ENCODE measurements at places on chromosomes 1 and 21.

DNA sequence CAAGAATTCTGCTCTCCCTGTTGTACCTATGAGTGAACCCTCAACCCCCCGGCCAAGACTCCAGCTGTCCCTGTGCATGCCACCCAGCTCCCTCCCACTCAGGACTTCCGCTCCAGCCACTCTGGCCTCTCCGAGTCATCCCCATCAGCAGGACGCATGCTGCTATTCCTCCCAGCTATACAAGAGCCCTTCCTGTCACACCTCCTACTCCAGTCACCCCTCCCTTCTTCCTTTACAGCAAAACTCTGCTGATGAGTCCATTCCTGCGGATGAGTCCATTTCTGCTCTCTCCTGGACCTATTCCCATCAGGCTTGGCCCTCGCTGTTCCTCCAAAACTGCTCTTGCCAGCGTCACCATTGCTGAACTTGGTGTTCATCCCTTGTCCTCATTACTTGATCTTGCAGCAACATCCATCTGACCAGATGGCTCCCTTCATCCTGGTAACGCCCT is 42.2 kb downstream of the H3-3A start:
- DNase-seq, result no peak

- peak; percentile 87 for DNase-seq
These were observed 17.2 kb downstream of the SPOCD1 start for GRCh38 chr1:31798433-31799195.

DNA sequence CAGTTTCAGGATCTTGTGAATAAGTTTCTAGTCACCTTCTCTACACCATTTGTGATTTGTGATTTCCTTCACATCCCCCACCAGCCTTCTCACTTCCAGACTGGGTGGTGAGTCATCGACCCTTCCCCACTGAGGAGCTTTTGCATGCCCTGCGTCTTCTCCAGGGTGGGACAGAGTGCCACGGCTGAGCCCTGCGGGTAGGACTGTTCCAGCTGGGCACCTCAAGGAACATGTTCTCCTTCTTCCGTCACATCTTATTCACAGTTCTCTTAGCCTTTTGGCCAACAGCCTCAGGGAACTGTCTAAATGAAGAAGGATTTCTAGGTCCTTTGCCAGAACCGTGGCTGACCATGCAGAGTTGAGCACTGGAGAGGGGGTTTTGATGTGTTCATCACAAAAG is 116.5 kb downstream of the TMEM53 start:
- DNase-seq, result peak; percentile 34

- peak; percentile 18 for DNase-seq
These were observed 3.8 kb upstream of the MUL1 start for GRCh38 chr1:20511518-20512428.

GRCh38 chr1:219062161-219062560 is 111.5 kb upstream of the LYPLAL1 start:
- no peak for DNase-seq

- no peak for DNase-seq
These were observed 563.6 kb upstream of the NEGR1 start for GRCh38 chr1:72845981-72846380.

DNA sequence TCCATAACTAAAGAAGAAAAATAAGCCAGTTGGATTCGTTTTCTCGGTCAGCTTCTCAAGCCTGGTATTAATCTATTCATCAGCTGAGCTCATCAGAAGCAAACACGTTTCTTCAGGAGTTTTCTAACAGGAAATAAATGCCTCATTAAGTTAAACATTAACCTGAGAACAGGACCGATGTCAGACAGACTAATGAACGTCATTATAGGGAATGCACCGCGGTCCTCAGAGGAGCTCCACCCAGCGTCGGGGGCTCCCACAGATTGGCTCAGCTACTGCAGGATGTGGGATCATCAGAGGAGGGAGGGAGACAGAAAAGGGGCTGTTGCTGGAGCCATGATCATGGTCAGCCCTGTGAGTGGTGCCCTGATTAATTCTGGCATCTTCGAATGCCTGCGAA is 615.4 kb downstream of the PTPRU start:
- no peak for DNase-seq

- peak; percentile 13 for DNase-seq
These were observed 13.0 kb upstream of the PLPPR5 start for GRCh38 chr1:99017655-99018054.

GRCh38 chr1:156448134-156448967 is 52.2 kb downstream of the MEF2D start:
- DNase-seq, result no peak

GRCh38 chr1:195909061-195909460 is 699.2 kb downstream of the KCNT2 start:
- no peak for DNase-seq

- no peak for DNase-seq
These were observed 76.4 kb downstream of the HS2ST1 start for GRCh38 chr1:86990826-86991225.

DNA sequence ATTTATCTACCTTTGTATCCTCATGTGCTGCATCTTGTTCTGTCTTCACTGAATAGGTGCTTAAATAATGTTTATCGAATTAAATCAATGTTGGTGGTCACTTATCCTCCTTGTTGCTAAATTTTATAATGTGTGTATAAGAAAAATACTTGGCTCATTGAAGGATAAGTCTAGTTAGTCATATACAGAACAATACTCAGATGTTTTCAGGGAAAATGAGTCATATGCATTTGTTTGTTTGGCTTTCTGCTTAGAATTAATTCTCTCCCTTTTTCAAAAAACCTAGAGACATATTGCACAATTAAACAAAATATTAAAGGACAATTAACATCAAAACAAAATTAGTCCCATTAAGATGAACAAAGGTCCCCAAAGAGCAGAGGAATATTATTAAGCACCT is 89.0 kb downstream of the UBE2U start:
- DNase-seq, result no peak

- DNase-seq, result peak; percentile 78
These were observed 67.6 kb downstream of the TENT5C start for GRCh38 chr1:117673405-117673804.

GRCh38 chr1:117447661-117448060 is 80.4 kb downstream of the MAN1A2 start:
- peak; percentile 25 for DNase-seq

- peak; percentile 98 for DNase-seq
These were observed 450.8 kb downstream of the KIF26B start for GRCh38 chr1:245605480-245606156.

DNA sequence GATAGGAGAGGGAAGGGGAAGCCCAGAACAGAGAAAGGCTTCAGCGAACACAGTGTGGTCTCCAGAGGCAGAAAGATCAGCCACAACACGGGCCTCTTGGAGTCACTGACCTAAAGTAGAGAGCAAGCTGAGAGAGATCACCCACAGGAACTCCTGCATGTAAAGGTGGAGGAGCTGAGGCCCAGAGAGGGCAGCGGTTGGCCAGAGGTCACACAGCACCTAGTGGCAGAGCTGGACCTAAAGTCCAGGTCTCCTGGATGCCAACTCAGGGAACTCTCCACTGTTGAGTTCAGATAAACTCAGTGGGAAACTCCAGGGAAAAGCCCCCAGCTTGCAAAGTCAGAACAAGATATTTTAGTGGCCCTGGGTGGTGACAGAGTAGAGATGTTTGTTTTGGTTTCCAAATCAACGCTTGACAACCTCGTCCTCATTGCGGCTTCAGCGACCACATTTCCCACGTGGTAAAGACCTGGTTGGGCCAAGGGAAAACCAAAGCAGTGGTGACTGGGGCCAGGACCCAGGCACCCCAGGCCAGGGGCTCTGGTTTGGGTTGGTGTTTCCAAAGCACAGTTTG is 4.6 kb downstream of the IFFO2 start:
- no peak for DNase-seq

- DNase-seq, result peak; percentile 67
These were observed 27.8 kb downstream of the WNT2B start for GRCh38 chr1:112536561-112536960.

GRCh38 chr1:246591047-246591446 is 24.8 kb downstream of the CNST start:
- no peak for DNase-seq

GRCh38 chr1:106266786-106267185 is 789.7 kb upstream of the PRMT6 start:
- peak; percentile 11 for DNase-seq

GRCh38 chr1:29227511-29227910 is 3.2 kb downstream of the MECR start:
- no peak for DNase-seq

- DNase-seq, result no peak
These were observed 478 bp upstream of the PRDM2 start for GRCh38 chr1:13699510-13699909.

DNA sequence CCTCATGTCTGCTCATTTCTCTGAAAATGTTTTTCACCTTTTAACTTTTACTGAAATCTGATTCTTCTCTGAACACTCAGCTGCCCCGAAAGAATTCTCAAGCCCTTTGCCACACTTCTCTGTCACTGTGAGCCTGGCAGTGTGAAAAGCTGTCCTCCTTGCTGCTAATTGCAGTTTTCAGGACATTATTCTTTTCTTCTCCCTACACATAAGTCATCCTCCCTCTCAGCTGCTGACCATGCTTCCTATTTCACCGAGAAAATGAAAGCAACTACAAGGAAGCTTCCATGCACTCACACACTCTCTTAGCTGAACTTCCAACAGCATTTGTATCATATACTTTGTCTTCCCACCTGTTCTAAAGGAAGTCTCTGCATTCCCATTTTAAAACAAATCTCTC is 15.8 kb downstream of the OLFM3 start:
- DNase-seq, result no peak

DNA sequence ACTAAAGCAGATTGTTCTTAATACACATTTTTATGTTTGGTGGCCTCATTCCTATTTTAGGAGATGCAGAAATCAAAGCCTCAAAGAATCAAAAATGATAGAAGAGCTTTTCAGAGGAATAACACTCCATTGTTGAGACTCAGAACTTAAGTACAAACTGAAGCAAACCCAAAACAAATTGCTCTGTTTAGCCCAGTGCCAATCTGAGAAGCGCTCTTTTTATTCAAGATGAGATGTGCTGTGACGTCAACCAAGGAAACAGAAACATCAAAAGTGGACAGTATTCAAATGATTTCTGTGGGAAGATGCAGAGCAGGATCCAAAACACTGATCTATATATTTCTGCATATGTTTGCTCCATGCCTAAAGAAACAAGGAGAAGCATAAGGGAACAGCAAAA is 18.0 kb downstream of the COLGALT2 start:
- DNase-seq, result no peak

DNA sequence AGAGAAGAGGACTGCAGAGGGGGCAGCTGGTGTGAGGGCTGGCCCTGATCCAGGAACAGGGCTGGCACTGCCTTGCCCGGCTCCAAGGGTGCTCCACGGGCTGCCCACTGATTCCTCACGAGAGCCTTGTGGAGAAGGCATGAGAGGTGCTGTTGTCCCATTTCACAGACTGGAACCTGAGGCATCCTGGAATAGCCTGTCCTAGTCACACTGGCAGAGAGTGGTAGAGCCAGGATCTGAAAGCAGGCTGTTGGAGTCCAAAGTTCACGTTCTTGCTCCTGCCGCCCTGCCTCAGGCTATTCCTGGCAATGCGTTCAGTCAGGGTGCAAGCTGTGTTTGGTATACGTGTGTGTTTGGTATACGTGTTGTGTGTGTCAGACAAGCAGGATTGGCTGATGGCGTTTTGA is 1.8 kb downstream of the RER1 start:
- no peak for DNase-seq

DNA sequence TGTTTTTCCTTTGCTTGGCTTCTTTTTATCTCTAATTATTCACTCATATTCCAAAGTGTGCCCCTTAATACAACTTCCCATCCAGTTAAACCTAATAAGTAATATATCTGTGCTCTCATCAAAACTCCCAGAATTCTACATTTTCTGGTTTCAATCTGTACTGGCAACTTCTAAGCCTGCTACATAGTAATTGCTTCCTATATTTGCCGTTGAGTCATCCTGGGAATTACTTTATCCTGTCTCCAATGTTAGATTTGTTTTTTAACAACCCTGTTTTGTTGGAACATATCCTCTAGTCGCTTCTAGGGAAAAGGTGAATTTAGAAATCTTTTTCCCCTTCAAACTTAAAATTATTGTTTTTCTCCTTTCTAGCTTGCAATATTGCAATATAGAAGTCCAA is 620.5 kb upstream of the PKN2 start:
- DNase-seq, result peak; percentile 55

DNA sequence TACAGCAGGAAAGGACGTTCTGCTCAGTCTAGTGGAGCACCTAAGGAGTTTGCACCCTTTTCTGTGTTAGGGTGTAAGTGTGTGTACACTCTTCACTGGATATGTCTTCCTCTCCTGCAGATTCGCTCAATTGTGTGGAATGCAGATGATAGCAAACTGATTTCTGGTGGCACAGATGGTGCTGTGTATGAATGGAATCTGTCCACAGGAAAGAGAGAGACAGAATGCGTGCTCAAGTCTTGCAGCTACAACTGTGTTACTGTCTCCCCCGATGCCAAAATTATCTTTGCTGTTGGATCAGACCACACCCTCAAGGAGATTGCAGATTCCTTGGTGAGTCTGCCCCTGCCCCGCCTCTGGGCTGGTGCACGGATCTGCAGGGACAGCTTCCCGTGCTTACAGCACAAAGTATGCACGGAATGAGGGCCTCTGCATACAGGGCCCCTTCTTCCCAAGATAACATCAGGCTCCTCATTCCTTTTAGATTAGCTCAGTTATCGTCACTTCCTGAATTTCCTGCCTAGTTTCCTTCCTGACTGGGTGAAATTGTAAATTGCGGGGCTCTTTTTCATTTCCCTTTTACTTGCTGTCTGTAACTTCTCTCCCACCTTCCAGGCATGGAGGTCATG is 34.6 kb downstream of the CFAP57 start:
- peak; percentile 98 for DNase-seq

GRCh38 chr1:71295350-71295749 is 214.5 kb upstream of the ZRANB2 start:
- DNase-seq, result peak; percentile 78

GRCh38 chr1:214520544-214521165 is 30.7 kb downstream of the PTPN14 start:
- no peak for DNase-seq

- DNase-seq, result peak; percentile 90
These were observed 105.1 kb downstream of the COLGALT2 start for GRCh38 chr1:183932412-183932811.

DNA sequence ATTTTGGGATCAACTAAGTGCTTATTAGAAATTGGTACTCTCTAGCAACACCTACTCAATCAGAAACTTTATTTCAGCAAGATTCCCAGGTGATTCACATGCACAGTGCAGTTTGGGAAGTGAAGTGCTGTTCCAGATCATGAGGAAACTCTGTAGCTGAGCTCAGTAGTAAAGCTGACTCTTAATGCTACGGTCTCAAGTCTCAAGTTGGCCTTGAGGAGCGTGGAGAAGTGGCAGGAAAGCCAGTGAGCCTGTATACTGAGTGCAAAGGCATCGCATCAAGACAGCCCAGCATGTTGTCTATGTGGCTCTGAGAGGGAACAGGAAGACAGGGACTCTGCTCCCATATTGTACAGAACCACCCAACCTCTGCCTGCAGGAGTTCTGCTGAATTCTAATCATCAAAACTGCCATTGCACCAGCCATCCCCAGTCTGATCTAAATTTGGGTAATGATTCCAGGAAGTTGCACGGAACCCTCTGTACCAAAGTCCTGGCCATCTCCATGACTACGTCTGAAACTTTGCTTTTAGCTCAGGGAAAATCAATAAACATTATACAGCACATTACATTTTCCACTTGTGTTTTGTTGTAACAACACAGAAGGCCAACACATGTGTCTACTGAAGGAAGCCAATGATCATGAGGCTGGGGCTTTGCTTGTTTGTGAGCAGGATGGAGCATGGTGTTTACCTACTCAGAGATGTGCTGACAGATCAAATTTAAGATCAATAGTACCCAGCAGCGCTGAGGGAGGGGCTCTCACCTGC is 105.1 kb upstream of the TLR5 start:
- no peak for DNase-seq

GRCh38 chr1:207298186-207298585 is 23.3 kb upstream of the CD55 start:
- no peak for DNase-seq
